Stimulated activated CD4-positive, alpha-beta T cell treated with anti-CD3 and anti-CD28 coated beads, Interleukin-15, amount 100 ng/mL, for 48 hours (primary cell): ENCODE measurements at places on chromosomes 4 and X.

DNA sequence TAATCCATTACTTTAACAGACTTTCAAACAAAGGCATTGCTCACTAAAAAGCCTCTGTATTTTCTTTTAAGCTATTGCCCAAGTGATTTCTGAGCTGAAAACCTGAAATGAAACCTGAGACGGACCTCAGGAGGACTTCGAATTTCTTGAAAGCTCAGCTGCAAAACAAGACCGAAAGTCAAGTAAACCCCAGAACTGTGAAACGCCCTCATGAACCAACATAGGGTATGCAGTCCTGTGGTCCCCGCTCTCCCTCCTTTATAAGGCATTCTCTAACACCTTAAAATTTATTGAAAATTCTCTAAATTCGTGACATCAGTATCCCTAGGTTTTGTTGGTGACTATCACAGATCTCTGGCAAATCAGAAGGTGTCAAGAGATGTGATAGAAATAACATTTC, 91.8 kb downstream of the SHISA3 start:
- DNase-seq: no peak

GRCh38 chr4:184406958-184407391, 67.4 kb downstream of the IRF2 start:
- no peak for DNase-seq

GRCh38 chrX:15474028-15474427, 19.1 kb downstream of the PIR start:
- no peak for DNase-seq

DNA sequence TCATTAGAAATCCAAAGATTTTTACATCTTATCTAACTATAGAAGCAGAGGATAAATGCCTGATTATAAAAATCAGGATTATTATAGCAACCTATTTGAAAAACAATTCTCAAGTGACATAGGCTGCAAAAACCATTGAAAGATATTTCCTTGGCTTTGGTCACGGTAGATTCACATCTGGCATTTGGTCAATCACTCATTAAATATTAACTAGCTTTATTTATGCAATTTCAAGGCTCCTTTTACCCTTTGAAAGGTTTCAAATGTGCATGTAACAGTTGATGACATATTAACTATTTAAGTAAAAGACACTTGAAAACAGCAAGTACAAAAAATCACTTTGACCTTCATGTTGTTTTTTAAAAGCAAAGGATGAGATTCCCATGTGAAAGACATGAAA, 98.1 kb downstream of the MMRN1 start:
- no peak for DNase-seq

GRCh38 chr4:186298031-186298647, 32.1 kb downstream of the F11 start:
- DNase-seq: no peak

DNA sequence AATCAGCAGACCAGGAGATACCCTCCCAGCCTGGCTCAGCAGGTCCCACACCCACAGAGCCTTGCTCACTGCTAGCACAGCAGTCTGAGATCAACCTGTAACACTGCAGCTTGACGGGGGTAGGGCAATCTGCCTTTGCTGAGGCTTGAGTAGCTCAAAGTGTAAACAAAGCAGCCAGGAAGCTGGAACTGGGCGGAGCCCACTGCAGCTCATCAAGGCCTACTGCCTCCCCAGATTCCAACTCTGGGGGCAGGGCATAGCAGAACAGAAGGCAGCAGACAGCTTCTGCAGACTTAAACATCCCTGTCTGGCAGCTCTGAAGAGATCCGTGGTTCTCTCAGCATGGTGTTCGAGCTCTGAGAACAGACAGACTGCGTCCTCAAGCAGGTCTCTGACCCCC, 15.1 kb upstream of the GABRA2 start:
- DNase-seq: no peak

GRCh38 chrX:140432346-140433175, 72.3 kb downstream of the SOX3 start:
- no peak for DNase-seq

GRCh38 chr4:89142691-89143669, 31.6 kb downstream of the TIGD2 start:
- DNase-seq: no peak

DNA sequence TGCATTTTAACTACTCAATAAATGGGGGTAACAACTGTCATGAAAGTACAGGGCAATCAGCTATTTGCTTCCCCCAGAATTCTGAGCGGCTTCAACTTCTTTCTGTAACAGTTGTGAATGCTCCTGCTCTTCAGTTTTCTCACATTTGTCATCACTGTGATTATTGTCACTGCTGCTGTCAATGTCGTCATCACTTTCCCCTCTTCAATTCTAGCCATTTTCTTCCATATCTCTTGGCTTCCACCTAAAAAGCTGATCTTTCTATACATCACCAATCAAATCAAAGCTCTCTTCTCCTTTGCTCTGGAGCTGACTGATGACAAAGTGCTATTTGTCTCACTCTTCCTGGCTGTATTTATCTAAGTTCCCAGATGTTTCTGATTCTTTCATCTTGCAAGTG, 125.6 kb downstream of the COMMD8 start:
- no peak for DNase-seq

DNA sequence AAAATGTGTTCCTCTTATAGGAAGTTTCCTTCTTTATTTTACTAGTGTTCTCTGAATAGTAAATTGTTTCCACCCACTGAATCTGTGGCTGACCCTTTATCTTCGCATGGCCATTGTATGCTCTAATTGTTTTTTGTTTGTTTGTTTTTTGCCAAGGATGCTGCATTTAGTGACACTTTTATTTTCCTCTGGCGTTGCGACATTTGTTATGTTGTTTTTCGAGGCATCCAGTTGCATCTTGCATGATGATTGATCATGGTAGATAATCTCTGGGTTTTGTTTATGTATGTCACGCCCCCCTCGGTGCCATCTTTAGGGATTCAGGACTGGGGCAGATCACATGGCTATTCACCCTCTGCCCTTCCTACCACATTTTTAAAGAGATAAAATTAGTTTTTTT, 2.2 kb downstream of the NMU start:
- no peak for DNase-seq

DNA sequence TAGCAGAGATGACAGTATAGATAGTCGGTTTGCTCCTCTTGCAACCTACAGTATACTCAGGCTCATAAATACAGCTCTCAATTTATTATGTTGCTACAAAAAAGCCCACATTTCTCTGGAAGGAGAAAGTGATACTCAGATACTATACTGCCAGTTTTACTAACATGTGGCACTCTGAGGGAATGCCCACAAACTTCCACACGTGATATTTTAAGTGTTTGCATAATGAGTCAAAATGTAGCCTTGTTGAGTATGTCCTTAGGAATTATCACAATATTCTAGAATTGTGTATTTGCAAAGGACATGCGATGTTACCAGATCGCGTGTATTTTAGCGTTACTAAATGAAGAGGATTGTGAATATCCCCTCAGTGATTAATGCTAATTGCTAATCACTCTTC, 929.1 kb downstream of the STIM2 start:
- no peak for DNase-seq

DNA sequence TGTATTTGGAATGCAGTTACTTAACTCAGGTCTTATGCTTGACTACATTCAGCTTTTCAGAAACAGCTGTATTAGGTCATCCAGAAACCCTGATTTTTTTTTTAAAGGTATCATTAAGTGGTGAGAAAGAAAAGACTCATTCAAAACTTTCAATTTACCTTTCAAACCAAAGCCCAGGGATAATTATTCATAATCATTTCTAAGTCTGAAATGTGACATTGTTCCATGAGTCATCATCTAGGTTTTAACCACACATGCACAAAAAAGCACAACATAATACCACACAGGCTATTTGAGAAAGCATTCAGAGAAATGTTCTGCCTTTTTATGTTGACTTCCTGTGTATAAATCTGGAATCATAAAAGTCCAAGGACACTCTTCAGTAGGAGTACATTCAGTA, 288.2 kb downstream of the IL1RAPL2 start:
- DNase-seq: no peak

GRCh38 chr4:107902715-107903114, 28.6 kb upstream of the CYP2U1 start:
- DNase-seq: no peak

GRCh38 chr4:105472871-105473323, 965 bp downstream of the PPA2 start:
- no peak for DNase-seq

- DNase-seq: no peak
These were observed 1015.1 kb downstream of the RPA4 start for GRCh38 chrX:97898798-97899197.

- DNase-seq: no peak
These were observed 132.7 kb downstream of the ARHGAP10 start for GRCh38 chr4:147864607-147865006.

DNA sequence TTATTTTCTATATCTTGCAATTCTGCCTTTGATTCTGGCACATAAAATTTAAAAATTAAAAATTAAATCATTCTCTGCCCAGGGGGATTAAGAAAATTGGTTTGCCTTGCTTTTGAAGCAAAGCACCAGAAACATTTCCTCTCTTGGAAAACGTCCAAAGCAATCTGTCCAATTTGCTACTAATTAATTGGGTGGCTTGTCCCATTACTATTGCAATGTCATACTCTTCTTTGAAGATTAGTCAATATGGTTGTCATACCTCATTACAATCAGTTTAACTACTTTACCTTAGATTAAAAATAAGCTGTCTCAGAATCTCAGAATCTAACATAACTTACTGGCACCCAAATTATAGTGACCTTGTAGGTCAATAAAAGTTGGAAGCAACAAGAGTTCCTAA, 208.8 kb downstream of the TMA16 start:
- DNase-seq: no peak

DNA sequence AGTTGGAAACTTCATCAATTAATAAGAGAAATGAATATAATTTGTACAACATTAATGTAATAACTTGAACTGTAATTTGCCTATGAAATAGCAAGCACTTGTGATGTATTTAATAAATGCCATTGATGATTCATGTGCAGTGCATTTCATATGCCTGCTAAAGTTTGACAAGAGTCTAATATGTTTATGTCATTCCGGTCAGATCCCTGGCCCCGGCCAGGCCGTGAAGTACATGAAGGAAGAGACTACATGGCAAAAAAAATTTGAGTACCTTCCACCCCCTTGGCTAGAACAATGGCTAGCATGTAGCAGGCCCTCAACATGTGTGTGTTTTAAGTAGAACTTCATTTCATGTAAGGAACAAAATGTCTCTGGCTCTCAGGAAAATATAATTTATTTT, 161.3 kb downstream of the ATP10D start:
- no peak for DNase-seq

DNA sequence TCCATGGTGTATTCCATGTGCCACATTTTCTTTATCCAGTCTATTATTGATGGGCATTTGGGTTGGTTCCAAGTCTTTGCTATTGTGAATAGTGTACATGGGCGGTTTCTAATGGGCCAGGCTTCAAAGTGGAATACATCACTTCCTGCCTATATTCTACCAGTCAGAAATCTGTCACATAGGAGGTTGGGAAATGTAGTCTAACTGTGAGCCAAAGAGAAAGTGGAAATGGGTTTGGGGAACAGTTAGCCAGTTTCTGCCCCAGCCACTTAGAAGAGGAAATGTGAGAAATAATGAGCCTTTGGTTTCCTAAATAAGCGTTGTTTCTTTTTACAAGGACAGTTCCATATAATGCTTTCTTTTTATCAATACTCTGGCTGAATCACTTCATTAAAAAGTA, 85.1 kb upstream of the AP1S2 start:
- DNase-seq: no peak

DNA sequence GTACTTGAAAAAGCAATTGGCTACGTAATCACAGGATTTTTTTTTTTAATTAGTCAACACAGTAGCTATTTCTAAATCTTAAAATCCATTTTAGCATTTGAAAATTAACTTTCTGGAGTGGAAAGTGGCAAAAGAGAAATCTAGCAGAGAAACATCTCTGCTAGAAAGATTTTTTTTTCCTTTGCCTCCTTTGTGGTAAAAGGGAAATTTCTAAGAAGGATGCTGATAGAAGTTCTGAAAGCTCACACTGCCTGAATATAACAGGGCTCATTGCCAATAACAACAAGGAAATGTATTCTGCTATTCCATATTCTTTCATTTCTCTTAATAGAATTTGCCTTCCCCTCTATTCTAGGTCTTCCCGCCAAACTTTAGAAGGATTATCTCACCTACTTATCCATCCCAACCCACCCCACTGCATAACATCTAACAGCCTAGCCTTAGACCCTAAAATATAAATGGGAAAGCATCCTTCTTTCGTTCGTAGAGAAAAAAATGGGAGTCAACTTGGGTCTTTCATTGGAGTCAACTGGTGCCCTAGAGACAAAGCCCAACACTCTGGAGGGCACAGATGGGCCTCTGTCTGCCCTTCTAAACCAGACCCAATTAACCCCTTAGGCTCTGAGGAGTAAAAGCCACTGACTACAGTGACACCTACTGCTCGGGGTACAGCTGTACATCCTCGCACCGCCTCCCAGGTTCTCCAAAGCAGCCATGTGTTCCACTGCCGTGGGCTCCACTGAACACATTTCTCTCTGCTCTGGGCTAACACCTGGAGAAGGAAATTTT, 103.9 kb downstream of the MAML3 start:
- DNase-seq: no peak

DNA sequence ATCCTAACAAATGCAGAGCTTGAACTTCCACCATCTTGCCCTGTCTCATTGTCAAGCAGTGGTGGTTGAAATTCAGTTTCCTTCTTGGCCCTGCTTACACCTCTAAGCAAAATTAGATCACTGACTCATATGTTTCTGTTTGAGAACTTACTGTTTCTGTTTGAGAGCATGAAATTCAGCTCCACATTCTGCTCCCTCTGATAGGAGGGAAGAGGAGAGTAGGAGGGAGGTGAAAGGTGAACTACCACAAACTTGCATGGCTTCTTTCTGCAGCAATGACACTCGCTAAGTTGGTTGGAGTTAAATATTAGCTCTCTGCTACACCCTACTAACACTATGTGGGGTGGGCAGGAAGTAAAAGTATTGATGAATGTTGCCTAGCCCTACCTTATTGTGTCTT, 117.8 kb upstream of the EDA2R start:
- no peak for DNase-seq

GRCh38 chrX:135437867-135438733, 16.4 kb downstream of the SMIM10L2A start:
- DNase-seq: no peak

- DNase-seq: no peak
These were observed 1074.2 kb downstream of the STIM2 start for GRCh38 chr4:27934871-27935270.

GRCh38 chrX:7389576-7389975, 241.6 kb upstream of the PUDP start:
- DNase-seq: no peak

GRCh38 chr4:168744021-168744420, 247.2 kb downstream of the PALLD start:
- no peak for DNase-seq

- no peak for DNase-seq
These were observed 204.8 kb downstream of the LDB2 start for GRCh38 chr4:16693641-16694040.

DNA sequence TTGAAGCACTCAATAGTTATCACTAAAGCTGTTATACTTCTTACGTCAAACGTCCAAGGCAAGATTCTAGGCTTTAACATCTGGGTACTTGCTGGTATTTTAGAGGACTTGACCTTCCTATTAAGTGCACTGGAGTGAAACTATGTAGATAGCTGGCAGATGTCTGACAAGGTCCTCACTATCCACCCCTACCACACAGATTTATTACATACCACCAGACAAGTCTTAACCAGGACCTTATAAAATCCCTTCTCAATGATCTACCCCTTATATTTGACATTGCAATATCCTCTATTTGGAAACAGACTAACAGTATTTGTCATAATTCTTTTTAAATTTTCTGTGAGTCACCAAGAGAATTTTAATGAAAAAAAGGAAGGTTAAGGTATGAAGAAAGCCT, 78.8 kb downstream of the PDGFC start:
- DNase-seq: no peak
